ENCODE measurements at places on chromosomes 16 and 17. TPM values are rescaled to one million over a fixed set of nuclear protein-coding genes. Genes with fewer than 3 reads are reported as not detected.

LITAFD gene
- not detected for total RNA-seq

DNA sequence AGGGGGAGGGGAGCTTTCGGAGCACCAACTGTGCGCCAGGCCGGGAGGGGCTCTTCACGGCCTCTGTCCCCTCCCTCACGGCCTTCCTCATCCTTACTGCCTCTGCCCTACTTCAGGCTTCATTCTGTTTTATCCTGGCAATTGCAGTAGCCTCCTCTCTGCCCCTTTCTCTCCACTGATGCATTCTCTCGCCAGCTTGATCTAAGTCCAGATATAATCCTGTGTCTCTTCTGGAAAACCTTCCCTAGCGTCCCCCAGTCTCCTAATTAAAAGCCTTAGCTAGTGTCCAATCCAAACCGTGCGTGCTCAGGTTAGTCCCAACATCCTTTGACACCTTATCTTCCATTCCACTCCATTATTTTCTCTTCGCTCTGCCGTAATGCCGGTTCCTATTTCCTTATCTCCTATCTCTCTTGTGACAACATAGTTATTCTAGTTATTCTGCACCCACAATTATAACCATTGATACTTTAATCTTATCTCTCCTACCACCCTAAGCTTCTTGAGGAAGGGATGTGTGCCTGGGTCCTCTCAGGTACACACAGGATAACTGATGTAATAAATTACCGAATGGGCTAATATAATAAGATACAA lies 869 bp downstream of the ZNF48 start:
- H3K27ac ChIP-seq = peak overlapping the region; percentile 73
- H3K4me1 ChIP-seq = peaks cover 27% of the 10 kb centered on the region

- no peaks in the 10 kb centered on the region for H3K4me1 ChIP-seq
- H3K4me3 ChIP-seq = no peak overlapping the region
- H3K36me3 ChIP-seq = no peaks in the 10 kb centered on the region
- no peak overlapping the region for H3K27ac ChIP-seq
Observed at GRCh38 chr17:64687961-64688360, 25.9 kb upstream of the SMURF2 start.

GRAPL gene
- total RNA-seq = not detected

DNA sequence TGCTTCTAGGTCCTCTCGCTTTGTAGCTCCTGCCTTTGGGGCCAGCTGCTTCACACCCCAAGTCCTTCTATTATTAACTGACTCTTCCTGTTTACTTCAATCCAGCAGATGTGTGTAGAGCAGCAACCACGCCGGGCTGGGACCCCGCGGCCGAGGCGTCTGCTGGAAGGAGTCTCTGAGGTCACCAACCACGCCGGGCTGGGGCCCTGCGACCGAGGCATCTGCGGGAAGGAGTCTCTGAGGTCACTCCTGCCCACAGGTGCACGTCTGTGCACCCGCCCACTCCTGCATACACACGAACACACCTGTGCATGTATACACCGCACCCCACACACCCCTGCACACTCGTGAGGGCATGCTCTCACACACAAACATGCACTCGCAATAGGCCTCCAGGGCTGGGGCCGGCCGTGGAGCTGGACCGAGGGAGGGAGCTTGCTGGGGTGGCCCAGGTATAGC lies 7.8 kb upstream of the TEX19 start:
- no peak for DNase-seq
- H3K27me3 ChIP-seq = peaks cover 38% of the 10 kb centered on the region
- peaks cover 20% of the 10 kb centered on the region for H3K4me1 ChIP-seq
- no peaks in the 10 kb centered on the region for H3K36me3 ChIP-seq

GRCh38 chr17:1640329-1641064 lies 5.0 kb downstream of the SCARF1 start:
- no peaks in the 10 kb centered on the region for H3K27me3 ChIP-seq
- H3K27ac ChIP-seq = no peak overlapping the region
- peak; percentile 35 for DNase-seq
- peaks cover 26% of the 10 kb centered on the region for H3K4me1 ChIP-seq

GRCh38 chr17:81523402-81524038 lies 4.7 kb upstream of the FSCN2 start:
- no peak overlapping the region for H3K4me3 ChIP-seq
- peaks cover 46% of the 10 kb centered on the region for H3K4me1 ChIP-seq
- DNase-seq = peak; percentile 74
- H3K27ac ChIP-seq = no peak overlapping the region
- no peaks in the 10 kb centered on the region for H3K36me3 ChIP-seq
- peaks cover 62% of the 10 kb centered on the region for H3K27me3 ChIP-seq

NPIPA5 gene
- total RNA-seq = 3.7 TPM

- H3K27me3 ChIP-seq = no peaks in the 10 kb centered on the region
- H3K27ac ChIP-seq = no peak overlapping the region
- peaks cover 86% of the 10 kb centered on the region for H3K36me3 ChIP-seq
- H3K4me3 ChIP-seq = no peak overlapping the region
- H3K4me1 ChIP-seq = no peaks in the 10 kb centered on the region
Observed at GRCh38 chr17:81846743-81847689, 12.2 kb upstream of the PPP1R27 start.

TEKT3 gene
- 0.92 TPM for total RNA-seq

ZPBP2 gene
- not detected for total RNA-seq

ITGA2B gene
- total RNA-seq = not detected

DNA sequence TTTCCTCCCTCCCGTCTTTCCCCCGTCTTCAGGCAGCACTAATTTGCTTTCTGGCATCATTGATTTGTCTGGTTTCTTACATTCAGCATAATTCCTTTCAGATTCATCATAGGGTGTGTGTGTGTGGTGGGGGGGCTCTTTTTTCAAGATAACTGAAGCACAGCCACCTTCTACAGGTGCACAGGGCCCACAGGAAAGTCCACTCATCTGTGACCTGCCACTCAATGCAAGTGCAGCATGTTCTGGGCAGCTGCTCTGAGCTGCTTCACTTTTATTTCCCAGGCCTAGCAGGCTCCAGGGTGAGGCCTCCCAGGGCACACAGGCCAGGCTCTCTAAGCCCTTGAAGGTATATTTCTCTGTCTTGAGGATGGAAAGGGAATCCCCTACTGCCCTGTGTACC lies 35.2 kb upstream of the MYH10 start:
- no peak overlapping the region for H3K27ac ChIP-seq

KRTAP9-9 gene
- not detected for total RNA-seq

- H3K4me3 ChIP-seq = no peak overlapping the region
- H3K27me3 ChIP-seq = peaks cover 4% of the 10 kb centered on the region
- H3K27ac ChIP-seq = no peak overlapping the region
- H3K36me3 ChIP-seq = no peaks in the 10 kb centered on the region
Observed at GRCh38 chr16:24286741-24287405, 30.7 kb downstream of the CACNG3 start.

DNA sequence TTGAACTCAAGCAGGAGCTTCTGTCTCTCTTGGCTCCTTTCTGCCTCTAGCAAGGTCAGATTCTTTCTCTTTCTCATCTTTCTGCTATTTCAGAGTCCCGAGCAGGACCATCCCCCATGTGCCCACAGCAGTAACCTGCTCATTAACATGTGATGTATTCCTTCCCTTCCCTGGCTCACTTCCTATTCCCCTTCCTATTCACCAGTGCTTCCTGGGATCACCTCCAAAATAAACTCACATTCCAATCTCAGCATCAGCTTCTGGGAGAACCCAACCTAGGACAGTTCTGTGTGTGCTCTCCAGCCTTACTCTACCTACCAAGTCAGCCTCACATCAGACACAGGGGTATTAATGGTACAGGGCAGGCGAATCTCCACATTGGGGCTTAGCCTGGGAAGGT lies 546.4 kb upstream of the SALL1 start:
- DNase-seq = no peak
- H3K36me3 ChIP-seq = no peaks in the 10 kb centered on the region
- H3K4me3 ChIP-seq = no peak overlapping the region
- no peaks in the 10 kb centered on the region for H3K27me3 ChIP-seq

DNA sequence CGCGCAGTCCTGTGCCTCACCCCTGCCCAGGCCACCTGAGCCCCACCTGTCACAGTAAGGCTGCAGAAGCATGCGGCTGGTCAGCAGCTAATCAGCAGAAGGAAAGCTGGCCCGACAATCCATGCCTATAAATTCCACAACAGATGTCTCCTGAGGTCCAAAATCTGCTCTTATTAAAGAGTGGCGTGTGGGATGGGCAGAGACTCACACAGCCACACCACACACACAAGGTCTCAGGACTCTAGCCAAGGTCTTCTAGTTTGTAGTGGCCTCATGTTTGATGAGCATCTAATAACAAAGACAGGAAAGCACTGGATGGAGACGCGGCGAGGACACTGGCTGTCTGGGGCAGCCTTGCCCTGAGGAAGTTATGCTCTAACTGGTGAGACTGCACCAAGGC lies 55.9 kb downstream of the ANKRD11 start:
- no peaks in the 10 kb centered on the region for H3K27me3 ChIP-seq
- no peaks in the 10 kb centered on the region for H3K36me3 ChIP-seq
- no peak for DNase-seq
- no peak overlapping the region for H3K4me3 ChIP-seq
- H3K27ac ChIP-seq = no peak overlapping the region

- peaks cover 53% of the 10 kb centered on the region for H3K4me1 ChIP-seq
- no peak overlapping the region for H3K4me3 ChIP-seq
- H3K27ac ChIP-seq = peak overlapping the region; percentile 65
Observed at GRCh38 chr17:60167065-60167741, 17.4 kb downstream of the CA4 start.

- no peak overlapping the region for H3K4me3 ChIP-seq
- no peaks in the 10 kb centered on the region for H3K36me3 ChIP-seq
- H3K27me3 ChIP-seq = no peaks in the 10 kb centered on the region
- H3K27ac ChIP-seq = no peak overlapping the region
Observed at GRCh38 chr16:9134306-9134705, 42.9 kb downstream of the HAPSTR1 start.

TEKT1 gene
- total RNA-seq = not detected

CDH16 gene
- not detected for total RNA-seq

GRCh38 chr17:79444198-79444597 lies 166.7 kb downstream of the RBFOX3 start:
- H3K36me3 ChIP-seq = no peaks in the 10 kb centered on the region
- H3K27me3 ChIP-seq = peaks cover 20% of the 10 kb centered on the region
- DNase-seq = no peak

IL17C gene
- total RNA-seq = not detected

DNA sequence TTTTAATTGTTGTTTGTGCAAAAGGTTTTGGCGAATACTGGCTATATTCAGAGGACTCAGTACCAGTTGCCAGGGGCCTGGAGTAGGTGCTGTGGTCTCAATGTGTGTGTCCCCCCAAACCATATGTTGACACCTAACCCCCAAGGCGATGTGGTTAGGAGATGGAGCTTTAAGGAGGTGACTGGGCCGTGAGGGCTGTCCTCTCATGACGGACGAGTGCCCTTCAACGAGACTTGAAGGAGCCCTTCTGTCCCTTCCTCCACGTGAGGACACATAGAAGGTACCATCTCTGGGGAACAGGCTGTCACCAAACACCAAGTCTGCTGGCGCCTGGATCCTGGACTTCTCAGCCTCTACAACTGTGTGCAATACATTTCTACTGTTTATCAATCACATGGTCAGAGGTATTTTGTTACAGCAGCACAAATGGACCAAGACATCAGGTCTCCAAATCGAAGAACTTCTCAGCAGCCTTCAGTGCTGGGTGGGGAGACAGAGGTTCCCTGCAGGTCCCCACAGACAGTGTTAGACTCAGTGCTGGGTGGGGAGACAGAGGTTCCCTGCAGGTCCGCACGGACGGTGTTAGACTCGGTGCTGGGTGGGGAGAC lies 24.8 kb upstream of the METRNL start:
- H3K4me3 ChIP-seq = no peak overlapping the region
- H3K27me3 ChIP-seq = no peaks in the 10 kb centered on the region
- H3K27ac ChIP-seq = peak overlapping the region; percentile 90
- peaks cover 42% of the 10 kb centered on the region for H3K4me1 ChIP-seq
- DNase-seq = peak; percentile 14

ITGAX gene
- 6.7 TPM for total RNA-seq

DNA sequence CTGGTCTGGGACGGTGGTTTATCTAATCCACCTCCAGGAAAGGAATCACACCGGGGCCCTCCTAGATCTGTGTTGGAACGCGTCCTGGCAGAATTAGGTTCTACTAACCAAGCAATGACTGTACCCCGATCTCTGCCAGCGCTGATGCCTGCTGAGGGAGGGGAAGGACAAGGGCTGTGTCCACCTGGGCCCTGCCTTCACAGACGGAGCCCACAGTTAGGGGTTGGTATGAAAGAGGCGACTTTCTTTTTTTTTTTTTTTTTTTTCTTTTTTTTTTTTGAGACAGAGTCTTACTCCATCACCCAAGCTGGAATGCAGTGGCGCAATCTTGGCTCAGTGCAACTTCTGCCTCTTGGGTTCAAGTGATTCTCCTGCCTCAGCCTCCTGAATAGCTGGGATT lies 9.9 kb upstream of the KRT19 start:
- no peak overlapping the region for H3K4me3 ChIP-seq
- peaks cover 4% of the 10 kb centered on the region for H3K27me3 ChIP-seq
- H3K4me1 ChIP-seq = no peaks in the 10 kb centered on the region
- no peak for DNase-seq

DNA sequence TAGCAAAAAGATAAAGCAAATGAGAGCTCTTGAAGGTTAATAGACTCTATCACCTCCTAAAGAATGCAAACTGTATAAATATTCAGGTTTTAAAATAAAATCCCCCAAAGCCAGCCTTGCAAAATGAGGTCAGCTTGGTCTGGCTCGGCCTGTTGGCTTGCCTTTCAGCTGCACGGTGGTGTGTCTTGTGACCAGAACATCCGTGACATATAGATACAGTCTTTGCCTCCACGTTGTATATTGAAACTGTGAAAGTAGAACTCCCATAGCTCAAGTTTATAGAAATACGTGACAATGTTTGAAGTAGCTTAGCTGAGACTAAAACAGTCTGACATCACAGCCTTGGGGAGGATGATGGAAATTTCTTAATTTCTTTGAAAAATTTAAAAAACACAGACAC lies 236.6 kb upstream of the MYOCD start:
- no peak overlapping the region for H3K4me3 ChIP-seq
- no peaks in the 10 kb centered on the region for H3K27me3 ChIP-seq
- H3K36me3 ChIP-seq = no peaks in the 10 kb centered on the region
- no peak for DNase-seq
- H3K4me1 ChIP-seq = no peaks in the 10 kb centered on the region

- H3K4me3 ChIP-seq = no peak overlapping the region
- no peak overlapping the region for H3K27ac ChIP-seq
- no peaks in the 10 kb centered on the region for H3K27me3 ChIP-seq
- DNase-seq = no peak
- H3K36me3 ChIP-seq = no peaks in the 10 kb centered on the region
- H3K4me1 ChIP-seq = no peaks in the 10 kb centered on the region
Observed at GRCh38 chr17:55177855-55178217, 86.9 kb upstream of the HLF start.

GINS3 gene
- 0.58 TPM for total RNA-seq

OTOA gene
- not detected for total RNA-seq

- H3K36me3 ChIP-seq = peaks cover 100% of the 10 kb centered on the region
- H3K4me3 ChIP-seq = no peak overlapping the region
- no peaks in the 10 kb centered on the region for H3K27me3 ChIP-seq
- H3K4me1 ChIP-seq = no peaks in the 10 kb centered on the region
Observed at GRCh38 chr17:51000835-51001638, 119.6 kb downstream of the SPAG9 start.
